ENCODE measurements at places on chromosomes 7 and 10.

DNA sequence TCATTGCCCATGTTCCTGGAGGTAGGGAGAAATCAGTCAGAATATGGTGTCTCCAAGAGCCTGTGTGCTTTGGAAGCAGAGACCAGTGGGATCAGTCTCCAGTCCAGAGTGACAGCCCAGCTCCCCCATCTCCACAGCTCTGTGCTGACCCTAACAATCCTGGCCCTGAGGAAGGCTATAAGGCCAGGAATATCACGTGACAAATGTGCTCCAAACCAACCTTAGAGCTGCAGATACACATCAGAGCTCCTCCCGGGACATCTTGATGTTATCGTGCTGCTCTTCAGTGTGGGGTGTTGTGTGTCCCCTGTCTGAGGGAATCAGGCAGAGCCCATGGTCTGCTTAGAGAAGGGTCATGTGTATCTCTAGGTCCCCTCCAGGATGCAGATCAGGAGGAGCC lies 15.2 kb downstream of the DMBT1 start:
- no peak for DNase-seq

GRCh38 chr7:11689096-11689495 lies 142.9 kb downstream of the THSD7A start:
- no peak for DNase-seq

- no peak for DNase-seq
Observed at GRCh38 chr7:152986376-152986775, 226.8 kb downstream of the ACTR3B start.

GRCh38 chr7:3043544-3044371 lies at the start of gene CARD11:
CARD11 (minus strand) TSS chr7:3043867; CDS start chr7:2958506, 85,361 bp downstream.
- DNase-seq, result no peak

GRCh38 chr7:67875558-67875957 lies 878.9 kb downstream of the TYW1 start:
- no peak for DNase-seq

Measured in left renal pelvis (tissue), 4 donors.